Diencephalon (tissue), 1 donor: ENCODE measurements at places on chromosomes 11 and 22. TPM values are rescaled to one million over a fixed set of nuclear protein-coding genes. Genes with fewer than 3 reads are reported as not detected.

C1QTNF4 gene
- total RNA-seq, result 33.2 TPM

TST gene
- total RNA-seq, result 8.1 TPM

RIMBP3B gene
- 1.2 TPM for total RNA-seq

RFPL1 gene
- total RNA-seq, result not detected

FOLR3 gene
- total RNA-seq, result not detected

KCNJ5 gene
- 4.4 TPM for total RNA-seq

RIC8A gene
- 80.7 TPM for total RNA-seq

KRTAP5-2 gene
- not detected for total RNA-seq

CCDC116 gene
- total RNA-seq, result 0.23 TPM

DKK3 gene
- total RNA-seq, result 477 TPM

TTC28 gene
- total RNA-seq, result 33.7 TPM

SLC5A4 gene
- 0.46 TPM for total RNA-seq
